Fibroblast of lung (primary cell): ENCODE measurements at places on chromosomes 11 and 22. TPM values are rescaled to one million over a fixed set of nuclear protein-coding genes. Genes with fewer than 3 reads are reported as not detected.

Gene SCUBE2
- 1.8 TPM in 2 replicates for total RNA-seq

Gene TRPM5
- not detected in 2 replicates for total RNA-seq

Gene DEFB131B
- not detected in 2 replicates for total RNA-seq

Gene KCNK4
- total RNA-seq, result under 0.01 TPM in 1 of 2 replicates, not detected in the other

DNA sequence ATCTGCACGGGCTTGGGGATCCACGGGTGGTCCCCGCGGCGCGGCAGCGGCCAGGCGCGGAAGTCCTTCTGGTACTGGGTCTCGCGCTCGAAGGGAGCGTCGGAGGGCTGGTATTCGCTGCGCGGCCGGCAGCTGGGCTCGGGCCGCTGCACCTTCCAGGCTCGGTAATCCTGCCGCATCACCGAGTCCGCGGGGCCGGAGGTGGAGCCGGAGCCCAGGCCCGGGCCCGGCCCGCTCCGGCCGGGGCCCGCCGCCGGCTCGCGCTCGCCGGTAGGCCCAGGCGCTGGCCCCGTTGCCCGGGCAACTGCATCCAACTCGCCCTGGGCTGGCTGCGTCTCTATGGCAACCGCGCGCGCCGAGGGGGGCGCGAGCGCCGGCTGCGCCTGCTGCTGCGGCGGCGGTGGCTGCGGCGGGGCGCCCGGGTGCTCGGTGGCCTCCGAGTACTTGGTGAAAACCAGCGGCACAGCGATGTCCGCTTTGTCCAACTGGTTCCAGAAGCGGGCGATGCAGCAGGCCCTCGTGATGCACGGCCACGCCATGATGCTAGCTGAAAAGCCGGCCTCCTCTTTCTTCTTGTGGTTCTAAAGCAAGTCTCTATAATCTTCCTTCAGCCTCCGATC, 897 bp downstream of the MAP6 start:
- peak; percentile 45 for DNase-seq

DNA sequence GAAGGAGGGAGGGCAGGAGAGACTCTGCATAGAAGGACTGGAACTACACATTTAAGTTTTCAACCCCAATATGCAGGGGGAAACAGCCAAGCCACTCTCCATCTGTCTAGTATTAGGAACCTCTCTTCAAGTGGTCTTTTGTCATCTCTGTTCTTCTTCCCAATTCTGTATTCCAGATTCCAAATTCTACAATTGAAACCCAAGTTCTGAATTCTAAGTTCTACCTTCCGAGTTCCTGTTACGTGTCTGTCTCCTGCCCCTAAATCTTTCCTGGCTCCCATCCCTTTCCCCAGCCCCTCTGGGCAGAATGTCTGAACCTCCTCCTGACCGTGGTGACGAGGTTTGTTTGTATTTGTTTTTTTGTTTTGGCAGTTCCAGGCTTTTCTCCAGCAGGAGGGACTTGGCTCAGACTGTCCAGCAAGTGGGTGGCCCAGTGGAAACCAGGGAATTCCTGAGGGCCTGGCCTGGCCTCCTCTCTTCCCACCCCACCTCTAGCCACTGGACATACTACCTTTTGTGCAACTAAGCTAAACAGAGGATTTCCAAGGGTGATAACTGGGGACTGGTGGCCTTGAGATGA, 1.6 kb upstream of the THOC5 start:
- DNase-seq, result peak; percentile 24

- DNase-seq, result no peak
These were observed 98.5 kb upstream of the RRM1 start for GRCh38 chr11:3995949-3996554.

DNA sequence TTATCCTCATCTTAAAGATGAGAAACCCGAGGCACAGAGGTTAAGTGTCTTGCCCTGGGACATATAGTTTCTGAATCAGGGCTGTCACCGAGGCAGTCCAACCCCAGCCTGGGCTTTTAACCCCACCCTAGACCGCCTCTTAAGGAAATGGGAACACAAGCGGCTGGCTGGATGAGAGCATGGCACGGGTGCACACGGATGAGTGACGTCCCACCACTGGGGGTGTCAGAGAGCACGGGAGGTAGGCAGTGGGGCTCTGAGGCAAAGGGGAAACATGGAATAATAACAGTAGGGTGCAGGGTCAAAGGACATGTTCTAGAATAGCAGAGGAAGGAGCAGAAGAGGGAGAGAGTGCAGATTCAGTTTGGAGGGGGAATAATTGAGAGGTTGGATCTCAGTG, 22.3 kb downstream of the PPFIBP2 start:
- no peak for DNase-seq

- no peak for DNase-seq
These were observed 4.6 kb upstream of the CD6 start for GRCh38 chr11:60966890-60967289.

DNA sequence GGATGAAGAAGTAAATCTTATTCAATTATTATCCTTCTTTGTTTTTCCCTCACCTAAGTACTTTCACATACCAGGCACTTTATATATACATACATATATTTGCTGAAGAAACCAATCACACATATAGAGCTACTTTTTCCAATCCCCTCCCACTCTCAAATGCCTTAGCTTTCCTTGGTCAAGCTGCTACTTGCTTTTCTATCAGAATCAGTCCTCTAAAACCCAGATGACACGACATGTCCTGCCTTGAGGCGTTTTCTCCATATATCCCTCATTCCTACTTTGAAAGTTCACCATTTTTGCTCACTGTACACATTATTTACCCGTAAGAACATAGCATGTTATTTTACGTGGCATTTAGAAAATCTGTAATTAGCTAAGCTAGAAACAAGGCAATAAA, 5.4 kb downstream of the RAB38 start:
- DNase-seq, result no peak

- DNase-seq, result peak; percentile 40
These were observed 3.4 kb downstream of the PTPRJ start for GRCh38 chr11:47983464-47984397.
